SJSA1 (cell line): ENCODE measurements at places on chromosomes 5 and 9. TPM values are rescaled to one million over a fixed set of nuclear protein-coding genes. Genes with fewer than 3 reads are reported as not detected.

Gene DNAH5
- 0.09 and 0.63 TPM in 2 replicates for total RNA-seq

Gene PDGFRB
- 98.6 and 113 TPM in 2 replicates for total RNA-seq

Gene ECM2
- 2.2 and 4.9 TPM in 2 replicates for total RNA-seq

Gene CMBL
- 1.4 TPM in 1 of 2 replicates, not detected in the other for total RNA-seq

Gene PRR16
- total RNA-seq: 10.3 and 16.0 TPM in 2 replicates

Gene TAF11L10
- not detected in 2 replicates for total RNA-seq

Gene NTNG2
- not detected in 2 replicates for total RNA-seq

GRCh38 chr5:98909363-98909762, 19.4 kb downstream of the CHD1 start:
- no peak for DNase-seq
- no peaks in the 10 kb centered on the region for H3K4me1 ChIP-seq
- no peak overlapping the region for H3K4me3 ChIP-seq
- H3K27ac ChIP-seq: no peak overlapping the region
- H3K36me3 ChIP-seq: peaks cover 34% of the 10 kb centered on the region

GRCh38 chr9:124675261-124676158, 95.6 kb downstream of the NR6A1 start:
- H3K27me3 ChIP-seq: no peaks in the 10 kb centered on the region
- no peak overlapping the region for H3K4me3 ChIP-seq
- peaks cover 62% of the 10 kb centered on the region for H3K36me3 ChIP-seq
- DNase-seq: no peak
- H3K4me1 ChIP-seq: no peaks in the 10 kb centered on the region
- H3K27ac ChIP-seq: no peak overlapping the region

DNA sequence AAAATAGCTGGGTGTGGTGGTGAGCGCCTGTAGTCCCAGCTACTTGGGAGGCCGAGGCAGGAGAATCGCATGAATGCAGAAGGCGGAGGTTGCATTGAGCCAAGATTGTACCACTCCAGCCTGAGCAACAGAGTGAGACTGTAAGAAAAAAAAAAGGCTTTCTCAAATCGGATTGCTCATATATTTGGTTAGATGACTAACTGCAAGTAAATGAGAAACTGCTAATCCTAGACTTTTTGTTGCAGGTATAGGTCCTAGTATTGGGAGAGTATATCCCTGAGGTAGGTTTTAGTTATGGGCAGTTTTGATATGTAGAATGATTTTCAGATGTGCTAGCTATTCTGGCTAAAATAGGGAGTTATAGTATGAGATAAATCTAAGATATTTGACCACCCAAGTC, 944.8 kb downstream of the DNAH5 start:
- no peaks in the 10 kb centered on the region for H3K4me1 ChIP-seq
- no peak overlapping the region for H3K4me3 ChIP-seq
- H3K36me3 ChIP-seq: no peaks in the 10 kb centered on the region
- DNase-seq: no peak
- no peaks in the 10 kb centered on the region for H3K27me3 ChIP-seq

DNA sequence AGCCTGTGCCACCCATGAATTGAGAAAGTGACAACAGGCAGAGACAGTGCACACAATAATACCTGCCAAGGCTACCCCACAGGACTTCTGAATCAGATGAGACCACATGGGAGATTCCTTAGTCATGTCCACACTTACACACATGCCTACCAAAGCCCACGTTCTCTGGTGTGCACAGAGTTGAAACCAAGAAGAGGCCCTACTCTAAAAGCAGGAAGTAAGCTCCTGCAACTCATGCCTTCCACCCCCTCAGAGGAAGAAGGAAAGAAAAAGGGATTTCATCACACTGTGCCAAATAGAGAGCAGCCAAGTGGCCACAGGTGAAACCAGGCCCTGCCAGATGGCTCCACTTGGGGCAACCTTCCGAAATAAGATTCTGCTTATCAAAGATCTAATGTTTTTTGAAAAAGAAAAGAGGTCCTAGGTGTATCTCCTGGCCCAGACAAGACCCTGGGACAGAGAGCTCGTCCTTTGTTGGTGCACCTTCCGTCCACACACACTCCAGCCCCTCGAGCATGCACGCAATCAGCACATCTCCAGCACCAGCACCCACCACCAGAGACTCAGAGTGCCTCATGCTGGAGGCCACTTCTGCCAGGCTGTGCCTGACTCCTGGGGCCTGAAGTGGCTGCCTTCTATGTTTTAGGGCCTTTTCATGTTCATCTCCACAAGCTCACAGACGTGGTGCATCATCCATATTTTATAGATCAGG, 114.6 kb upstream of the SPOCK1 start:
- H3K27ac ChIP-seq: no peak overlapping the region
- H3K27me3 ChIP-seq: no peaks in the 10 kb centered on the region; the same call in 1 of the 2 replicates
- no peak for DNase-seq
- H3K4me3 ChIP-seq: no peak overlapping the region
- peaks cover 14% of the 10 kb centered on the region for H3K4me1 ChIP-seq

DNA sequence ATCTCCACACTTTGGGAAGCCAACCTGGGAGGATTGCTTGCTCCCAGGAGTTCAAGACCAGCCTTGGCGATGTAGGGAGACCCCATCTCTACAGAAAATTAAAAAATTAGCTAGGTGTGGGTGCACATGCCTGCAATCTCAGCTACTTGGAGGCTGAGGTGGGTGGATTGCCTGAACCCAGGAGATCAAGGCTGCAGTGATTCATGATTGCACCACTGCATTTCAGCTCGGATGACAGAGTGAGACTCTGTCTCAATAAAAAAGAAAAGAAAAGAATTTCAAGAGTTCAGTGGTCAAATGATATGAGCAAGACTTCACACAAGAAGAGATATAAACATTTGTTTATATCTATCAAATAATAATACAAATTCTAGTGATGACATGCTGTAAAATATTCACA, 23.0 kb upstream of the MTAP start:
- H3K27ac ChIP-seq: no peak overlapping the region
- DNase-seq: no peak
- peaks cover 12% of the 10 kb centered on the region for H3K4me1 ChIP-seq
- H3K27me3 ChIP-seq: no peaks in the 10 kb centered on the region
- H3K36me3 ChIP-seq: no peaks in the 10 kb centered on the region
- H3K4me3 ChIP-seq: no peak overlapping the region

DNA sequence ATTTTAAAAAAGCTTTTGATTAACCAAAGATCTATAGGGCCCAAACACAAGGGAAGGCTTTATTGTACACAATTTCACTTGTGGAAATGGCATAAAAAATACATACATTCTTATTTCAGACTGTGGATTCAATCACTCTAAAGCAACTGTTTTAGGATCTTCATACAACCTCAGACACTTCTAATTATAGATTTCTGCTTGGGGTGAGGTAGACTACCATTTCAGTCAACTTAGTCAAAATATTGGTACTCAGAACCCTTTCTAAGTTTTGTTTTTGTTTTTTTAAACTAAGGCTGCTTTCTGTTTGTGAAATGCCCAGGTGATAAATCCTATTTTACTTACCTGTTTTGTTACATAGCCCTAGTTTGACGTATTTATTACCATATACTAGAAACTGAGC, 284.5 kb upstream of the RASA1 start:
- no peak overlapping the region for H3K27ac ChIP-seq
- no peak for DNase-seq
- no peak overlapping the region for H3K4me3 ChIP-seq
- H3K27me3 ChIP-seq: no peaks in the 10 kb centered on the region
- H3K36me3 ChIP-seq: no peaks in the 10 kb centered on the region

GRCh38 chr5:135635451-135635850, 56.7 kb upstream of the CXCL14 start:
- no peaks in the 10 kb centered on the region for H3K4me1 ChIP-seq
- H3K36me3 ChIP-seq: no peaks in the 10 kb centered on the region
- no peak overlapping the region for H3K27ac ChIP-seq

GRCh38 chr9:23555851-23556250, 270.2 kb downstream of the ELAVL2 start:
- no peak overlapping the region for H3K27ac ChIP-seq
- H3K36me3 ChIP-seq: no peaks in the 10 kb centered on the region
- H3K27me3 ChIP-seq: no peaks in the 10 kb centered on the region
- H3K4me3 ChIP-seq: no peak overlapping the region
- H3K4me1 ChIP-seq: no peaks in the 10 kb centered on the region
- DNase-seq: no peak

GRCh38 chr9:37311938-37312708, 110.4 kb upstream of the GRHPR start:
- no peaks in the 10 kb centered on the region for H3K27me3 ChIP-seq
- H3K36me3 ChIP-seq: no peaks in the 10 kb centered on the region
- no peaks in the 10 kb centered on the region for H3K4me1 ChIP-seq
- H3K4me3 ChIP-seq: no peak overlapping the region

DNA sequence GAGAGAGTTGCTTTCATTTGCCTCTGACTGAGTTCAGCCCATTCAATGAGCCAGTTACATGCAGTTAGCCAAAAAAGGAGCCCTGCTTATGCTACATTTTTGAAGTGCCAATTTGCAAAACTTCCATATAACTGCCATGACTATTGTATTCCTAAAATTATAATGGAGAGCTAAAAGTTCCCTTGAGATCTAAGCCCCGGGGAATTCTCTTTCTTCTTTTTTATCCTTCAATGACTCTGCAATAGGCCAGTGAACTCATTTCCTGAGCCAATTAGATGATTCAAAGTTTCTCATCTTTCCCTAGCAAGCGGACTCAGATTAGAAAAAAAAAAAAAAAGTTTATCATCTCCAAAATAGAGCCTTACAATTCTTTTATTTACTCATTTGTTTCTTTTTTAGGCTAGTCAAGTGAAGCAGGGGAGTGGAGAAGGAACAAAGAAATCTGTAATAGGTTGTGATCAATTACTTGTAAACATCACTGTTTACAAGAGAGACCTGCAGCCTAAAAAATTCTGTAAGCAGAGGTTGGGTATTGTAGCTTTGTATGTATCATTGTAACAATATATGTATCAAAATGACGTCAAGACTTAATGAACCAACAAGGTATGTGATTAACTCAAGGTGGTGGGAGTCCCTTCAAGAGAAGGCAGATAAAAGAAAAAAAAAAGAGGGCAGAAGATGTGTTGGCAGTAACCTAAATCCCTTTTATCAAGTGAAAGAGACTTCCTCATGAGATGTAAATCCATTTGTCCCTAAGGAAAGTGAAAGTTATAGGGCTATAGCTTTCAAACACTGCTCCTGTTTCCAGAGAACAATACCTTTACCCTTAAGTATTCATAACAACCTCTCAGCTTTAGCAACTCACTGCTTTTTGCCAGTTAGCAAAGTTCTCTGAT, 48.7 kb upstream of the HOMER1 start:
- no peaks in the 10 kb centered on the region for H3K27me3 ChIP-seq
- no peak overlapping the region for H3K27ac ChIP-seq
- H3K4me3 ChIP-seq: no peak overlapping the region
- no peaks in the 10 kb centered on the region for H3K36me3 ChIP-seq

GRCh38 chr9:133945314-133945975, 46.7 kb downstream of the VAV2 start:
- H3K27ac ChIP-seq: no peak overlapping the region
- peaks cover 6% of the 10 kb centered on the region for H3K4me1 ChIP-seq
- H3K4me3 ChIP-seq: no peak overlapping the region
- no peaks in the 10 kb centered on the region for H3K27me3 ChIP-seq

GRCh38 chr5:34475249-34475966, 180.7 kb upstream of the RAI14 start:
- H3K4me1 ChIP-seq: no peaks in the 10 kb centered on the region
- no peaks in the 10 kb centered on the region for H3K36me3 ChIP-seq
- H3K27me3 ChIP-seq: no peaks in the 10 kb centered on the region
- no peak overlapping the region for H3K27ac ChIP-seq
- H3K4me3 ChIP-seq: no peak overlapping the region

GRCh38 chr9:20558566-20559016, 63.7 kb downstream of the MLLT3 start:
- DNase-seq: peak; percentile 61
- H3K4me1 ChIP-seq: peaks cover 21% of the 10 kb centered on the region
- H3K27ac ChIP-seq: peak overlapping the region; percentile 87
- H3K36me3 ChIP-seq: no peaks in the 10 kb centered on the region

DNA sequence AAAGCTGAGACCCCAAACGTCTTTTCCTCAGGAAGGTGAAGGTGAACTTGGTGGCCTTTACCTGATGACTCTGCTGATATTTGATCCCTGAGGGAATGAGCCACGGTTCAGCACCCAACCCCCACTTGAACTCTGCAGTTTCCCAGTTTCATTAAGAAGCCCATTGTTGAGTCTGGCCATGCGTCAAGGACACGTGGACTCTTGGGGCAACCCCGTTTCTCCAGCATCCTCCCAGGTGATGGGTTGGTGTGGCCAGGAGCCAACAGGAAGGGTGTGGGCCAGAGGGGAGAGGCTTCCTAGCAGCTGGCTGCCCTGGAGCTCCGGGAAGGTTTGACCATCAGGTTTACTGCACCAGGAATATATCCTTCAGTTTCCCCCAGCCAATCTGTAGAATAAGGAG, 59.5 kb upstream of the GNE start:
- H3K27ac ChIP-seq: no peak overlapping the region
- no peaks in the 10 kb centered on the region for H3K4me1 ChIP-seq

GRCh38 chr5:76816110-76816831, 2.6 kb upstream of the F2RL1 start:
- no peak overlapping the region for H3K27ac ChIP-seq
- H3K4me1 ChIP-seq: peaks cover 34% of the 10 kb centered on the region
- no peak overlapping the region for H3K4me3 ChIP-seq
- no peaks in the 10 kb centered on the region for H3K36me3 ChIP-seq

DNA sequence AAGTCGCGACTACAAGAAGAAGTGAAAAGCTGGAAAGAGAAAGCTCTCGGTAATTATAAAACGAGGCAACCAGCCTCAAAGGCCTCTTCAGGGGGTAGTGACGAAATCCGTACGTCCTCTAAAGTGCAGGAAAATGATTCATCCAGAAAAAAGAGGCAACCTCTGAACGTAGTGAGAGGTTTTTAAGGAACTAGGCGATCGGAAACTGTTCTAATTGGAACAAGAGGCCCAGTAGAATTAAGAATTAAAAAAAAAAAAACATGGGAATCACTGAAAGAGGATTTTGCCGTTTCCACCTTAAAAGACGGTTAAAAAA, 1.0 kb downstream of the CSNK1A1 start:
- H3K4me1 ChIP-seq: peaks cover 21% of the 10 kb centered on the region
- peaks cover 58% of the 10 kb centered on the region for H3K36me3 ChIP-seq
- peak; percentile 65 for DNase-seq
- H3K27me3 ChIP-seq: no peaks in the 10 kb centered on the region
- peak overlapping the region; percentile 74 for H3K4me3 ChIP-seq
- H3K27ac ChIP-seq: peak overlapping the region; percentile 84
